Karpas-422 (cell line): ENCODE measurements at places on chromosomes 1 and 21. TPM values are rescaled to one million over a fixed set of nuclear protein-coding genes. Genes with fewer than 3 reads are reported as not detected.

The C2CD4D gene
- not detected in 2 replicates for total RNA-seq

The ALX3 gene
- total RNA-seq = not detected in 2 replicates

The ICOSLG gene
- total RNA-seq = 0.37 and 0.83 TPM in 2 replicates

The APCS gene
- total RNA-seq = not detected in 2 replicates

The UBE2U gene
- not detected in 2 replicates for total RNA-seq

DNA sequence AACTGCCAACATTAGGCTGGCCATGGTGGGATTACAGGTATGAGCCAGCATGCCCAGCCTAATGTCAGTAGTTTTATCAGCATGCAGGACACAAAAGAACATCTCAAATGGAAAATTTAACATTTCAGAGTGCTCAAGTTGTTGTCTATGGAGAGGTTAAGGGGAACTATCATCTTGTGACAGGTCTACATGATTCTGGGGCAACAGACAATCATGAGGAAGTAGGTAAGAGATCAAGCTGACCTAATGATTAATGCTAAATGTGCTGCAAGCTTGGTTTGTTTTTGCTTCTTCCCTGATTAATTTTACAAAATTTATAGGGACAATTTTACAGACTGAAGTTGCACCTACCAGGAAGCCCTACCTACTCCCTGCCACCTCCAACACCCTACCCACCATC lies 36.6 kb downstream of the FMO4 start:
- DNase-seq = no peak

DNA sequence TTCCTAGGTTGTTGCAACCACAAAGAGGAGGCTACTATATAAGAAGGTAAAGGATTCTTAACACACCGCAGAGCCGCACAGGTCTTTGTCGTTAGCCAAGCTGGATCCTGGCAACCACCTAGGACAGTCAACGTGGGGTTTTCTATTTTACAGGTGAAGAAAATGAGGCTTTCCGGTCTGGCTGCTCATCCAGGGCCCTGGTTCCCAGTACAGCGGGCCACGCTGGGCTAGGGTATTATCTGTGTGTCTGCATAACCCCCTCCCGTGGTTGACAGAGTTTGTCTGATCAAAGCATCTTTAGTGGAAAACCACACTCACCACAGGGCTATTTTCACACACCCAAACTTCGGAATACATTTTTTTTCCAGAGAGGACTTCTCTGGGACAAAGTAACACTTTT lies 39.0 kb upstream of the PDE9A start:
- no peak for DNase-seq

DNA sequence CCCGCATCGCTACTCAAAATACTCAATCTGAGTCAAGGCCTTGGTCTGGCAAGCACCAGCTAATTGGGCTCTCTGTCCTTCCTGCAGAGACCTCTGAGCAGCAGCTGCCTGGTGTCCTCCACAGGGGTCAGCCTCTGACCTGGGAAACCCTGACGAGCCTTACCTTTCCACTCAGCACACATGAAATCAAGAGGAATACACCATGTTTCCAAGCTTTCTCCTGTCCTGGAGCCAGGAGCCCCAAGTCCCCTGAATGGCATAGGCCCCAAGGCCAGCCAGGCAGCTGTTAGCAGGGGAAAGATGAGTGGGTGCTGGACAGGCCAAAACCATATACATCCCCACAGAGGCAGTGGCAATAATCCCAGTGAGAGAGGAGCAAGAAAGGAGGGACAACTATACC lies 27.2 kb upstream of the TSPEAR start:
- no peak for DNase-seq

DNA sequence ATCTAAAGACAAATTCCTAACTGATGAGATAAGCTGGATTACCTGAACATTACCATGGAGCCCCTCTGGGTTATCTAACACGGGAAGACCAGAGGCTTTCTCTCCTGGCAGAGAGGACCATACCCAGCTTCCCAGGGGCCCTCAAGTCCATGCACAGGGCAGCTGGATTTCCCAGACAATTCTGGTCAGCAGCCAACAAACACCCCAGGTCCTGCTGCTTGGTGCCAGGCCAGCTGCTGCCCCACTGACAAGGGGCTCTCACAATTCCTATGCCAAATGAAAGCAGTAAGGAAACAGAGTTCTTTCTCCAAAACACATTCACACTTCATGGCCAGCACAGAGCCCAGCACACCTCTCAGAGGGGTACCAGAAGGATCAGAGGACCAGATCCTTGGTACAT lies 114.2 kb downstream of the HLCS start:
- no peak for DNase-seq

GRCh38 chr1:203091761-203092330 lies 6.0 kb upstream of the MYOG start:
- no peak for DNase-seq

- DNase-seq = no peak
These were observed 31.7 kb downstream of the A3GALT2 start for GRCh38 chr1:33288976-33289857.
